ENCODE measurements at places on chromosomes 6 and 20.

GRCh38 chr20:14855171-14855570 is 517.8 kb upstream of the FLRT3 start:
- DNase-seq: no peak

DNA sequence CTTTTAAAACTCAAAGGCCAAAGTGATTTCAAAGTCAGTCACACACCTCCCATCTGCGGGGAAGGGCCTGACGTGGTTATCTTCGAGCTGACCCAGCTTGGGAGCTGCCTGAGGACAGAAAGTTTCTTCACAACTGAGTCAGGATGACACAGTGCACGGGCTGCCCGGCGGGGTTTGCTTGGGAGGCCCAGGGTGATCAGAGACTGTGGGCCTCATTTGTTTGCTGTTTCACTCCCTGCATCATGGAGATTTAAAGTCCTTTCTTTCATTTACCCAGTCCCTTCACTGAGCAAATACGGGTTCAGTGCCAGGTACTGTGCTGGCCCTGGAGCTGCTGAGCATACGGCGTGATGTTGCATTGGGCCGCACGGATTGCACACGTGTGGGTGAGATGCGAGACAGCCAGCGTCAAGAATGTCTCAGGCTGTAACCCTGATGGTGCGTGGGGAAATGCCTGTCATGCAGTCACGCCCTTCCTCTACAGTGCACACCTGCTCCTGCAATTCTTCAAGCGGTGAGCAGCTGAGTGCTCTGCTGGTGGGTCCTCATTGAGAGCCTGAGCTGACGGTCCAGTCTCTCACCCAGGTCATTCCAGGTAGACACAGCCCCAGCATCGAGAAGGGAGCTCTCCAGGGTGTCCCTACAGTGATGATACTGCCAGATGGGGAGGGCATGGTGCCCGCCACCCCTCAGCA is 82.7 kb upstream of the PMEPA1 start:
- peak; percentile 49 for DNase-seq

DNA sequence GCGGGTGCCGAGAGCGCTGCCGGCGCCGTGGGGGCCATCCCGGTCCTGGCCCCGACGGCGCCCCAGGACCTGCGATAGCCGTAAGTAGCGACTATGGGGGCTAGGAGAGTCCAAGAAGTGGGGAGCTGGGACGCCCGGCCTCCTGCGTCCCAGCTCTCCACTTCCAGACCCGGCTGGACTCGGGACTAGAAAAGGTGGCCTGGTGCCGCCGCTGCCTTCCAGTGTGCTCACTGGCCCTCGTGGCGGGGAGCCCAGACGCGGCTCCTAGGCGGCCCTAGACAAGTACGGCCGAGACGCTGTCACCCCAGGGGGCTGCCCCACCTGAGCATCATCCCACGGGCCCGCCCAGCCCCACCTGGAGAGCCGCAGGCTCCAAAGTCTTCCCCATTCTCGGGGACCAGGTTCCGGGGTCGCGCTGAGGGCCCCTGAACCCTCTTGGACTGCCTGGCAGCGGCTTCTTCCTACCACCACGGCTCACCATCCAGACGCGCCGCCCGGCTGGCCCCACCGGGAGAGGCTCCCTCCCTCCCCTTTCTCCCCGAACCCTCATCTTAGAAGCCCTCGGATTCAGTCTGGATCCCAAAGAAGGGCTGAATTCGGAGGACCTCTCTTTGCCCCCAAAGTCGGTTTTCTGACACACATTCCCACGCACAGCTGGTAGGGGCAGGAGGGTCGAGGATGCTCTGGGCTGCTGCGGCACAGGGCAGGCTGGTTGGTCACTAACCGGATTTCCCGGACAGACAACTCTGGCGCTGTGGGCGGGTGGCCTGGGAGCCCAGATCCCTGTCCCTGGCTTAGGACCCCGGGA is 870 bp upstream of the MDFI start:
- DNase-seq: no peak

DNA sequence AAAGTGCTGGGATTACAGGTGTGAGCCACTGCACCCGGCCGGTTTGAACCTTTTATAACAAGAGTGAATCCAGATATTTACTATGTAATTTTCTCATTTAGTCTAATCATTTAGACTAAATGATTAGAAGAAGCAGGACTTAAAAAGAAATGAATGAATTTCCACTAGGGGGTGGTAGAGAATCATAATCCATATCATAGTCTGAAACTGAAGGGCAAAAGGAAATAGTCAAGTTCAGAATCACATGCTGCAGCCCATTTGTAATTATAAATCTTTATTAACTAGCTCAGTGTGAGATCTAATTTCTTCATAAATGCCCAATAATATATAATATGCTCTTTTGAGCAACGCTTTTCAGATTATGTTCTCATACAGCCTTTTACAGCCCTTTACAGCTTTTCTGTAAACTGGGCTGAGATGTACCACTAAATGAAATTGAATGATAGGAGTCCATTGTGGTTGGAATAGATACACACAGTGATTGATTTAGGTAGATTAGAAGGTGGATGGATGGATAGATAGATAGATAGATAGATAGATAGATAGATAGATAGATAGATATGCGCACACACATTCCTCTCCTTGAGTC is 31.8 kb downstream of the PSMB9 start:
- peak; percentile 90 for DNase-seq

DNA sequence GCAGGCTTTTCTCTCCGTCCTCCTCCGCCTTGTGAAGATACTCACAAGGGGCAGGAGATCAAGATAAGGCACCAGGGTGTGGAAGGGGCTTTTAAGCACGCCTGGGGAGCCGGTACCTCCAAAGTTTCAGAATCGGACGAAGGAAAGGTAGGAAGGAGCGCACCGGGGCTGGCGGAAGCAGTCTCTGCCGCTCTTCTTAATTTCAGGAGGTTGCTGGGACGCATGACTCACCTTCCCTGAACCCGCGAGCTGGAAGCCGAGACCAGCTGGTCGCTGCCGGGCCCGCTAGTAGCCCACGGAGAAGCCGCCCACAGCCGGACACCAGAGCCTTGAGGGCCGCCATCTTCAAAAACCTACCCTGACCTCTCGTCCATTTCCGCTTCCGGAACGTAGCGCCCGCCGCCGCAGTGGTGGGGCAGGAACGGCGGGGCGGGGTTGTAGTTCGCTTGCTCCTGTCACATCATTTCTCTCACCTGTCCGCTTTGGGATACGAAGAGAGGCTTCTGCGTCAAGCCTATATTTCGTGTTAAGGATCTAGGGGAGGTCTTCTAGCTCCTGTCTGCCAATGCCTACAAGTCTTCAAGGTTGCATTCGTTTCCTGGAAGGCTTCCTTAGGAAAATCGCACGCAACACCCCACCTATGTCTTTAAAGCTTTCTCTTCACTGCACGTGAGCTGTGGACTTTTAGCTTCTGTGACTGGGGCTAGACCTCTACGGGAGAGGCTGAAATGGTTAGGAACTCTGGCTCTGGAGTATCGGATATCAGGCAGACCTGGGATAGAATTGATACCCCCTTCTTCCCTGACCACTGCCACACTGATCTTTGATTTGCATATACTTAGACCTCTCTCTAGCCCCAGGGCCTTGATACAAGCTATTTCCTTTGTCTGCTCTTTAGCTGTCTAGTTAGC is at the start of gene MRPS18A:
TSS of gene MRPS18A (minus strand) at position 355 of the 911 bp plus-strand sequence. CDS start at position 343, 12 bp downstream.
- DNase-seq: peak; percentile 75

DNA sequence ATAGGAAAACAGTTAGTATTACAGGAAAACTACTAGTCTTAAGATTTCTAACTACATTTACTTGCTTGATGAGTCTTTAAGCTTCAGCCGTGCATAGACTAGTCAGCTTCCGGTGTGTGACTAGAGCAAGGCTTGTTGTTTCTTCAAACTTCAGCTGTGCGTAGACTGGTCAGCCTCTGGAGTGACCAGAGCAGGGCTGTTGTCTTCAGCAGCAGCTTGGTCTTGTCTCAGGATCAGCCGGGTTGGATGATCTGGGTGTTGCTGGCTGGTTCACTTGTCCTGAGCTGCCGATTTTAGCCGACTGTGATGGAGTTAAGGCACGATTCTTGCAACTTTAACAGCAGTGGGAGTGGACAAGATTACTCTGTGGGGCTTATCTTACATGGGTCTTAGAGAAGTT is 44.7 kb downstream of the HLA-C start:
- DNase-seq: no peak

DNA sequence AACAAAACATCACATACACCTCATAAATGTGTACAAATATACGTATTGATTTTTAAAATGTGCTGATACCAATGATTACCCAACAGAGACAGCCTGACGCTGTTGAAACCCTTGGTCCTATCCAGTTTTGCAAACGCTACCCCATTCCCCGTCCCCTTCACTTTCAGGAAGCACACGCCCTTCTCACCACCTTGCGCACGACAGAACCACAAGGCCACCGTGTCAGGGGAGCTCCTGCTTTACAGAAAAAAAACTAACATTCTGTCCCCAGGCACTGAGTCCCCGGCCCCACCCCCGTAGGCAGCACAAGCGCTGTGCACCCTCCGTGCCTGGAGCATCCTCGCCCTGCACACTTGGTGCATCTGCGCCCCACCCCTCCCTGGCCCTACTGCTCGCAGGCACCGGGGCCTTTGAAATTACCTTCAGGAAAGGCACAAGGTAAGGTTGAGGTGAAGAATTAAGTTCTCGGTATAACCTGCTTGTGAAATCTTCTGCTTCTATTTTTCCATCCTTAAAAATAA is 58.5 kb downstream of the TAF4 start:
- DNase-seq: no peak

GRCh38 chr6:157029980-157030690 is 253.0 kb downstream of the ARID1B start:
- no peak for DNase-seq

DNA sequence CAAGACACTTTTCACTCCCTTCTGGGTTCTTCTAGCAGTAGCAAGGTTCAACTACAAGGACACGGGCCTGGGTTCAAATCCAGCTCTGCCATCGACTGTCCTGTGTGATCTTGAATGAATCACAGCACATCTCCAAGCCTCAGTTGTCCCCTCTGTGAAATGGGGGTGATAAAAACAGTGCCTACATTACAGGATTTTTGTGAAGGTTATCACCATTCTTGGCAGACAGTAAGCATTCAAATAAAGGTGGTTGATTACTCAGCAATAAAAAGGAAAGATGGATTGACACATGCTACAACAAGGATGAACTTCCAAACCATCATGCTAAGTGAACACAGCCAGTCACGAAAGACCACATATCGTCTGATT is 6.6 kb upstream of the TGM2 start:
- no peak for DNase-seq

GRCh38 chr6:143734641-143735063 is 56.9 kb downstream of the PHACTR2 start:
- no peak for DNase-seq

- no peak for DNase-seq
Measured at GRCh38 chr6:134768931-134769330, 181.0 kb downstream of the ALDH8A1 start.

- no peak for DNase-seq
Measured at GRCh38 chr6:169627736-169628607, 73.9 kb downstream of the WDR27 start.

DNA sequence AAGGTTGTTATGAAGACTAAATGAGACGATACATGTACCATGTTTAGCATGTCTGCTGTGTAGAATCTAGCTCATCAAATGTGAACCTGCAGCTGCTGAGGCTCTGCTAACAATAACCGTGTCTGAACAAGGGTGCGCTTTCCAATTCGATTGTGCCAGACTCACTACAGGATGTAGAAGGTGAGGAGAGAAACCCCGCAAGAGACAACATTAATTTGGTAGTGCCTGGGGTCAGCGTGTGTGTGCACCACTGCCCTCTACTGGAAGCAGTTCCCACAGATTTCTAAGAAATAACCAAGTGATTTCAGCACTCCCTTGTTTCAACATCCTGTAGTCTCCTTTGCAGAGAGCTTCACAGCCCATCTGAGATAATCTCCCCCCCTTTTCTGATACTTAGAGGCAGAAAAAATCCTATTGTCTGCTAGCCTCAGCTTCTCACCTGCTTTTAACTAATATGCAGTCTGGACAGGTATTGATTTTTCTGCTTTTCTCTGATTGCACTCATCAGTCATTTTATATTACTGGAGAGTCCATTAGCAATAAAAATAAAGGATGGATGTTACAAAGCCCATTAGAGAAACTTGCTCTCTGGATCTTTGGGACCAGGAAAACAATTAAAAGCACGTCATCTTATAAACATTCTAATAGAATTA is 96.7 kb upstream of the BACH2 start:
- DNase-seq: peak; percentile 84

- no peak for DNase-seq
Measured at GRCh38 chr6:55652429-55652828, 73.4 kb upstream of the HMGCLL1 start.

DNA sequence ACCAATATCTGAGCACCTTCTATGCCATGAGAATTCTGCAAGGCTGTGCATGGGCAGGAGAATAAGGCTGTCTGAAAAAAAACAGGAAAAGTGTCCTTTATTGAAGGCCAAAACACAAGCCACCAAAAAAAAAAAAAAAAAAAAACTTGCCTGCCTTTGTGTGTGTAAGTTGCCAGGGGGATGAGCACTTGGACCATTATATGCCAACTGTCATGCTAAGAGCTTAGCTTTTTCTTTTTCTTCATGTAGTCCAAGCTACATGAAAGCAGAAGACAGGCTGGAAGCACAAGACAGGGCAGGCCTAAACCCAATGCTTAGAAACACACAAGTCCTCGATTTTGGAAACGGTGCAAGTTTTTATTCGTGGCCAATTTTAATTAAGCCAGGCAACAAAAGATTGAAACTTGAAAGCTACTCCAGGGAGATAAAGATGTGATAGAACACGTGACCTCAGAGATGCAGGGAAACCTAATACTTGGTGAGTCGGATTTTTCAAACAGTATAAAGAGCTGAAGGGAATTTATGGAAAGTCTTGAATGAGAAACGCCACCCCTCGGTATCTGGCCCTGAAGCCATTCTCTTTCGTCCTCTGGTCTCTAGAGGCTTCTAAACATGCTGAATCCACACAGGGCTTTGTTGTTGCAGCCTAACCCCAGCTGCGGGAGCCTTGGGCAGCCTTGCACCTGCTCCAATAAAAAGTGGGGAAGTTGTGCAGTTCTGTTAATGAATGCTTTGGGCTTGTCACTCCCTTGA is 8.6 kb downstream of the BMP7 start:
- peak; percentile 67 for DNase-seq

GRCh38 chr20:48986899-48987298 is 59.2 kb upstream of the CSE1L start:
- DNase-seq: no peak

DNA sequence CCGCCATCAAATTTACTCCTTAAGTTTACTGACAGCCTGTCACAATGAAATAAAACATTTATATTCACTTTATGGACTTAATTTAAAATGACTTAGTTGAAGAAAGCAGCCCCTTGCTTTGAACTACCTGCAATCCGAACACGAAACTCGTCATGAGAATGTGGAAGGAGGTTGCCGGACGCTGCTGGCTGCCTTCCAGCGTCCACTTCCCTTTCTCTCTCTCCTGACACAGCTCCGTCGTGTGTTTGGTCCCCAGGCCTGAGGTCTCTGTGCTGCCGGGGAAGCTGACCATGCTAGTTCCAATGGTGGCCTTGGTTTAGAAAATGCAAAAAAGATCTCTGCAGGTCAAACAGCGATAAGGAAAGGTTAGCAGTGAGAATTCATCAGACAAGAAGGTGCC is 519.7 kb downstream of the CDH26 start:
- no peak for DNase-seq

GRCh38 chr6:115882174-115882573 is 178.5 kb downstream of the FRK start:
- no peak for DNase-seq
